ENCODE measurements at places on chromosomes 13 and 19.
A peak's percentile ranks its signal among the peaks of the same experiment; 100 is the strongest.

- DNase-seq: no peak
Observed at GRCh38 chr19:38650172-38650775, 2.8 kb downstream of the ACTN4 start.

DNA sequence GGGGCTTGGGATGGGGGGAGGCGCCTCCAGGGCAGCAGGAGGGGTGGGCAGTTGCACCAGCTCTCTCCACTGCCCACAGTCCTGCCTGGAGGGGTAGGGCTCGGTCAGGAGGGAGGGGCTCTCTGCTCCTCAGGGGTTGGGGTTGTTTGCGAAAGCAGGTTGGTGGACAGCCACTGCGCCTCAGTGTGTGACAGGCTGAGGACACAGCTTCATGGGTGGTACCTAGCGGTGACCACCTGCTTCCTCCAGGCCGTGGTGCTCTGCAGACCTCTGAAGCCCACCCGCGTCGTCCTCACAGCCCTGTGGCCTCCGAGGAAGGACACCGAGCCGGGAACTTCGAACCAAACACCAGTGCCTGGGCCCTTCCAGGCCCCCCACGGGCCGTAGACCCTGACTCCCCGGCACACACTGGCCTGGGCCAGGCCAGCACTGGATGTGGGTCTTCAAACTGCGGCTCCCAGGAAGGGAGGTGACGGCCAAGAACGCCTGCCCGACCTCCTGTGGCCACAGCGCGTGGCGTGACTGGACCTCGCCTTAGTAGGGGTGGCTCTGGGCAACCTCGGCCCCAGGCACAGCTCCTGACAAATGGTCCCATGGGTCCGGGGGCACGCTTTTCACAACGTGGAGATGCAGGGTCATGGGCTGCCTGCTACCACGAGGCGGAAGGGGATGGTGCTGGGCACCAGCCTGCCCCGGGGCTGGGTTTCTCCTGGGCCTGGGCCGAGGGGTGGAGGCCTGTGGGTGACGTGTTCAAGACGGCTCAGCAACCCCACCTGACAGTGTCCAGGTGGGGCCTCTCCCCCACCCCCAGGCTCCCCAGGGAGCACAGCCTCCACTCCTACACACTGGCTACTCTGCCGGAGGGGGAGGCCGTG is 173.2 kb downstream of the KDM4B start:
- no peak for DNase-seq

DNA sequence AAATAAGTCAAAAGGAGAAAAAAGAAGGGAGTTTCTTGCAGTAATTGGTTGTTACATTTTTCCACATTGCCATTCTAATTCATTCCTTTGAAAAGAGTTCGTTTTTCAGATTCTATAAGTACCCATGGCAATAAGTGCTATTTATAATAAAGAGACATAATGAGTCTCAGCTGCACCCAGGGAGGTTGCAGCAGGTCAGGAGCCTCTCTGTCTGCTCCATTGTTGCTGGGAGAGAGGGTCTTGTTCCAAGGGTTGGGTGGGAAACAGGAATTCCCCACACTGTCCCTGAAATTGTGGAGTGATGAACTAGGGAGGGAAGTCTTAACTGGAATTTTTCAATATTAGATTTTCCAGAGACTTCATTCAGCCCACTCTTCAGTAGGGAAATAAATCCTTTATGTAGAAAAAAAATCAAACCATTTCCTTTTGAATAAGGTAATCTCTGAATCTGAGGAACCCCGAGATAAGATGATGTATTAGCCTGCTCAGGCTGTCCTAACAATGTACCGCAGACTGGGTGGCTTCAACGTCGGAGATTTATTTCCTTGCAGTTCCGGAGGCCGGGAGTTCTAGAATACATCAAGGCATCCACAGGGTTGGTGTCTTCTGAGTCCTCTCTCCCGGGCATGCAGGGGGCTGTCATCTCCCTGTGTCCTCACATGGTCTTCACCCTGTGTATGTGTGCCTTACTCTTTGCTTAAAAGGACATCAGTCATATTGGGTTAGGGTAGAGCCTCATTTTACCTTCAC is 342.7 kb upstream of the TMTC4 start:
- DNase-seq: no peak

DNA sequence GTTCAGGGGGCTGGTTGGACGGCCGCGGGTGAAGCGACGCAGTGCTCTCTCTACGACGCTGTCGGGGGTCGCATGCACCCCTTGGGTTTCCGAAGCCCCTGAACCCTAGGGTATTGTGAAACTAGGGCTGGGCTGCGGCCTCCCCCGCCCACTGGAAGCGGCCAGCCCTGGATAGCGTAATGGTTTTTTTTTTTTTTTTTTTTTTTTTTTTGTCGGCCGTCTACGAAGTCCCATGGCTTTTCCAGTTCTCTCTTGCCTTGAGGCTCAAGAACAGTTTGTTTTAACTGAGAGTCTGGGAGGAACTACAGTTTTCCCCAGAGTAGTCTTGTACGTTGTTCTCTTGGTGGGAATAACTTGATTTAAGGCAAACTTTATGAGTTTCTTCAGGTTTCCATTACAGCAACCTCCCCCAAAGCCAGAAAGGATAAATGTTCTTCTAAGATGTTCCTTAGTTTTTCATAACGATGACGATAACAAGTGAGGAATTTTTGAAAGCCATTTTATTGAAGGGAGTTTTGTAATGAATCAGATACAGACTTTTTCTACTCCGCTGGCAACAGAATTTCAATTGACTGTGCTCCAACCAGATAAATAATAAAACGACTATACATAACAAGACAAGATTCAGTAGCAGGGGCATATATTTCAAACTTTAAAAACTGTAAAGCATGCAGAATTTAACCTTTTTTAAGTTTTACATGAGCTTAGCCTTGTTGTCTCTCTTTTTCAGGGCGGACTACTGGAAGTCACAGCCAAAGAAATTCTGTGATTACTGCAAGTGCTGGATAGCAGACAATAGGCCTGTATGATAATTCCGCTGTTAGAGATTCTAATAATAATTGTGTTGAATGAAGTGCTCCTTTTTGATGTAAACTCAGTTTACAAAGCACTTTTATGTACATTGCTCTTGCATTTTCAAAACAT is 867 bp downstream of the WBP4 start:
- no peak for DNase-seq

- no peak for DNase-seq
Observed at GRCh38 chr13:93956426-93956825, 523.1 kb downstream of the DCT start.

DNA sequence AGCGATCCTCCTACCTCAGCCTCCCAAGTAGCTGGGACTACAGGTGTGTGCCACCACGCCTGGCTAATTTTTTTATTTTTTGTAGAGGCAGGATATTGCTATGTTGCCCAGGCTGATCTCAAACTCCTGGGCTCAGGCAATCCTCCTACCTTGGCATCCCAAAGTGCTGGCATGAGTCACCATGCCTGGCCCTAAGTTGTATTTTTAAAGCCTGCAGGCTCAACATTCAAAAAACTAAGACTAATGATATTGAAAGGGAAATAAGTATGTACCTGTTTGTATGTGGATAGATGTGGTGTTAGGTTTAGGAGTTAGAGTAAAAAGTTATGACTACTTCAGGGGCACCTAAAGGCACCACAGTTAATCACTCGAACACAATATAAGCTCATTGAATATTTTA is 5.4 kb upstream of the IPO5 start:
- DNase-seq: no peak

GRCh38 chr19:17379221-17379631 is 2.1 kb upstream of the PLVAP start:
- DNase-seq: no peak

DNA sequence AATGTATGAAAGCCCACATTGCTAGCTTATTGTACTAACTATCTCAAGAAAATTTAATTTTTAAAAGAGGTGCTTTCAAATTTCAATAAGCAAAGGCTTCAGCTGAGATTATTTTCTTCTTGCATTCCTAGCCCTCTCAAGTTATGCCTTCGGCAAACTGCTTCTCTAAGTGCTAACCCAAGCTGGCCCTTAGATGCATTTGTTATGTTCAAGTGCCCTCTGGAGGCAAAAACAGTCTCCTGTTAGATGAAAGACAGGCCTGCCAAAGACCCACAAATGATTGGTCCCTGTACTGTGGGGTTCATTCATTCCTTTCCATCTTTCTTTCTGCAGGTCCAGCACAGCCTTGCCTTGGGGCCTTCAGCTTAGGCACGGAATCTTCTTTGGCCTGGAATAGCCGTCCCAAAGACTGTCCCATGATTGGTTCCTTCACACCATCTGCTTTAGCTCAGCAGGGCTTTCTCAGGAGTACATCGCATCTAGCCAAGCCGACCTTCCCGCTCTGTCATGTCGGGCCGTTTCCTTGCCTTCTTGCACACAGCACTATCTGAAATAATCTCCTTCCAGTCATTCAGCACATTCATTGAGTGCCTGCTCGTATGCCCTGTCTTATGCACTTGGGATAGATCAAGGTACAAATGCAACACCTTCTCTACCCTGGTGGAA is 26.4 kb upstream of the TPTE2 start:
- no peak for DNase-seq

GRCh38 chr19:13622766-13623715 is 116.8 kb upstream of the CACNA1A start:
- no peak for DNase-seq

DNA sequence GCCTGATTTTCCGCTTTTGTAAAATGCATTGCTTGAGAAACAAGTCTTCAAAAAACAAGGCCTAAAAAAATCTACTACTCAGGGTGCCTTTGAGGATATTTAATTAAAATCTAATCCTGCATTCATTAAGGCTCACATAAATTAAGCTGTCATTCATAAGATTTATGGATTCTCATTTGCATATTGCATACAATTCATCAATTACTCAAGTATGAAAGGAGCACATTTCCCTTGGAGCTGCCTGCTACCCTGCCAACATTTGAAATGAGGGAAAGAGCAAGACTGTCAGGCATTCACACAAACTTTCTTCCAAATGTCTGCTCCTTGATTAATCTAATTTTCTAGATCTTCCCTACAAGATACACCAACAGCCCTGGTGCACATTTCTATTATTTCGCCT is 140.0 kb downstream of the DACH1 start:
- DNase-seq: no peak

- DNase-seq: peak; percentile 3
Observed at GRCh38 chr13:114082849-114083645, 49.4 kb downstream of the RASA3 start.

DNA sequence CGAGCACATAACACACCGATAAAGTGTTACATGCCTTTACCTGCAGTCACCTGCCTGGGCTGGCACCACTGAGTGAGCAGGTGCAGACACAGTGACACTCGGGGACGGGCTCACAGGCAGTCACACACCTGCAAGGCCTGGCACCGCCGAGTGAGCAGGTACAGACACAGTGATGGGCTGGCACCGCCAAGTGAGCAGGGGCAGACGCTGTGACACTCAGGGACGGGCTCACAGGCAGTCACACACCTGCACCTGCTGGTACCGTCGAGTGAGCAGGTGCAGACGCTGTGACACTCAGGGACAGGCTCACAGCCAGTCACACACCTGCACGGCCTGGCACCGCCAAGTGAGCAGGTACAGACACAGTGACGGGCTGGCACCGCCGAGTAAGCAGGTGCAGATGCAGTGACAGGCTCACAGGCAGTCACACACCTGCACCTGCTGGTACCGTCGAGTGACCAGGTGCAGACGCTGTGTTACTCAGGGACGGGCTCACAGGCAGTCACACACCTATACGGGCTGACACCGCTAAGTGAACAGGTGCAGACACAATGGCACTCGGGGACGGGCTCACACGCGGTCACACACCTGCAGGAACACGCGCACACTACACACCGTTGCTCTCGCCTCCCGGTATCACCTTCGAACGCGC is 470 bp downstream of the ZNF835 start:
- no peak for DNase-seq

GRCh38 chr13:38804061-38804460 is 117.2 kb downstream of the FREM2 start:
- DNase-seq: no peak

GRCh38 chr13:49185264-49185663 is 34.9 kb upstream of the MLNR start:
- no peak for DNase-seq

GRCh38 chr19:44003461-44004009 is 778 bp downstream of the ZNF230 start:
- DNase-seq: no peak

- DNase-seq: no peak
Observed at GRCh38 chr13:58704953-58705352, 1073.4 kb downstream of the PCDH17 start.

GRCh38 chr13:27354379-27354778 is 70.0 kb upstream of the GTF3A start:
- no peak for DNase-seq

DNA sequence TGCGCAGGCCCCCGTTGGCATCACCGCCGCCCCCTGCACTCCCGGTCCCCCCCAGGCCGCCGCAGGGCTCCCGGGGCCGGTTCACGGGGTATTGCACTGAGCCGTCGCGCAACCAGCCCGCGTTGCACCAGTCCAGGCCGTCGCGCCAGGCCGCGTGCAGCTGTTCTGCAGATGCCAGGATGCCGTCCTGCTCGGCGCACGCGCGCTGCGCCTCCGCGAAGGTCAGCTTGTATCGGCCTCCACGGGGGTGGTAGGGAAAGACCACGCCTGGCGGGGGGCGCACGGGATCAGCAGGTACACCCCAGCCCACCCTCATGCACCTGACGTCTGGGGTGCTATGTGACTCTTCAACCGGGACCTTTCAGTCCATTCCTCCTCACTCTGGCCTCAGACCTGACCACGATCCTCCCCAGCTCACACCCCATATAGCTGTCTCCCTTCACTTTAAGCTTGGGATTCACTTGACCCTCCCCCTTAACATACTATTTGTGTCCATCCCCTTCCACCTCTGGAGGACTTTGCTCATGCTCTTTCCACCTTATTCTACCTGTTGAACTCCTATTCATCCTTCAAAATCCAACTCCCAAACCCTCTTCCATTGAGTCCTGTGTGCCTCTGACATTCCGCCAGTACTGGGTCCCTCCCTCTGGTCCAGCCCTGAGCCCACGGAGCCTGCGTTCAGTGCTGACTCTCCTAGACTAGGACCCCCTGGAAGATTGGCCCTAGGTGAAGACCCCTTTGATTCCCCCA is 14.3 kb downstream of the TM6SF2 start:
- DNase-seq: no peak

DNA sequence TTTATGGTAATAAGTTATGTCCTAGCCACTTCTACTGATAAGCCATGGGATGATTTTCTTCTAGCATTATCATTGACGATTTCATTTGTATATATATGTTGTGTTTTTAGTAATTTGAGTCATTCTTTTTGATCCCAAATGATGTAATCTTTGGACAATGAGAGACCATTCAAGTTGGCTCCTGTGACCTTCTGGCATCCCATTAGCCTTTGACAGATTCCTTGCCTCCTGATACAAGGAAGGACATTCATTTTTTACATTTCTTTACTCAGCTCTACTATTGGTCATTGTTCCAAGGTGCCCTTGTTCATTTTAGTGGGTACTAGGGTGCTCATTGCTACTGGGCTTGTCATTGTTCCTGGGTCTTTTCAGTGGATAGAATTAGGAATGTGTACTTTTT is 35.3 kb upstream of the MYCBP2 start:
- no peak for DNase-seq

DNA sequence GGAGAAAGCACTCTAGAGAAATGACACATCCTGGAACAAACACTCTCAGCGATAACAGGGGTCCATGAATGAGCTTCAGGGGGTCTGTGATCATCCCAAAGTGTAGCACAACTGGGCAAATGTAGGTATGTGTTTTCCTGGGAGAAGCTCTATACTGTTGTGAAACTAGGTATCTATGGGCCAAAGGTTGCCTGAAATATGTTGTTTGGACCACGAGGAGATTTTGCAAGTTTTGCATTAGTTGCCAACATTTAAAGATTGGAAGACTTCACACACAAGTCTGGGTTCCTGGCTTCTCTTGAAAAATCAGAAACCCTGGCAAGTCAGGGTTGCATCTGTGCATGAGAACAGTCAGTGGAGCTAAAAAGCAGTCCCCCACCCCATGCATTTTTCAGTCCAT is 26.7 kb upstream of the POU2F2 start:
- DNase-seq: no peak

- DNase-seq: no peak
Observed at GRCh38 chr13:29815336-29815735, 35.1 kb downstream of the UBL3 start.
